Activated naive CD8-positive, alpha-beta T cell treated with anti-CD3 and anti-CD28 coated beads, Interleukin-2, amount 50 U/mL, for 24 hours (primary cell): ENCODE measurements at places on chromosomes 6 and 20.
A peak's percentile ranks its signal among the peaks of the same experiment; 100 is the strongest.

GRCh38 chr20:58033026-58033536 lies 195.4 kb downstream of the ANKRD60 start:
- no peak for DNase-seq

DNA sequence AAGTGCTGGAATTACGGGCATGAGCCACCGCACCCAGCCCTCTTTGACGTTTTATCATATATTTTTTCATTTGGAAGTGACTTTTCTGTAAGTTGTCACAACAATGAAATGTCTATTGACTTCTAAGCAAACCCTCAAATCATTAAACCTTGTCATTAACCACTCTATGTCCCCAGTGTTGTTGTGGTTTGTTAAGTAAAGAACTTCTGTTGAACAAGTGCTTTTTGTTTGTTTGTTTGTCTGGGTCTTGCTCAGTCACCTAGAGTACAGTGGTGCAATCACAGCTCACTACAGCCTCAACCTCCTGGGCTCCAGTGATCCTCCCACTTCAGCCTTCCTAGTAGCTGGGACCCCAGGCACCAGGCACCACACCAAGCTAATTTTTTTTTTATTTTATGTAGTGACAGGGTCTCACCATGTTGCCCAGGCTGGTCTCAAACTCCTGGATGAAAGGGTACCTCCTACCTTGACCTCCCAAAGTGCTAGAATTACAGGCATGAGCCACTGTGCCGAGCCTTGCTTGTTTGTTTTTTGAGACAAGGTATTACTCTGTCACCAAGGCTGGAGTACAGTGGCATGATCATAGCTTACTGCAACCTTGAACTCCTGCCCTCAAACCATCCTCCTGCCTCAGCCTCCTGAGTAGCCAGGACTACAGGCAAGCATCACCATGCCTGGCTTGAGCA lies 57.6 kb upstream of the LOC128125822 start:
- DNase-seq, result no peak

DNA sequence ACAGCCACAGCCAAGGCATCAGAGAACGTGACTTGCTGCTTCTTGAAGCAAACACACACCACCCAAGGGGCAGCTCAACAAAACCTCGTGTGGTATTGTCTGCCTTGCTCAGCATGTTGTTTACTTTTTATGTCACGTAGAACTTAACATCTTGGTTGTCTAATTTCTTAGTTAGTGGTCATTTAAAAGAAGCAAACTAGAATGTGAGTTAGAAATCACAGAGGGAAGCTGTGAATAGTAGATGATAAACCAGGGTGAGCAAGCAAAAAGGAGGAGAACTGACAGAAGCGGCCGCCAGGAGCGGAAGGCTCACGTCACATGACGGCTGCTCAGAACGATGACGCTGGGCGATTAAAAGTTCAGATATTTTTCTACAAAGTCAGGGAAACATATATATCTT lies 51.5 kb upstream of the KIF25 start:
- DNase-seq, result no peak

- no peak for DNase-seq
These were observed 150.7 kb downstream of the EDN3 start for GRCh38 chr20:59451066-59451630.

DNA sequence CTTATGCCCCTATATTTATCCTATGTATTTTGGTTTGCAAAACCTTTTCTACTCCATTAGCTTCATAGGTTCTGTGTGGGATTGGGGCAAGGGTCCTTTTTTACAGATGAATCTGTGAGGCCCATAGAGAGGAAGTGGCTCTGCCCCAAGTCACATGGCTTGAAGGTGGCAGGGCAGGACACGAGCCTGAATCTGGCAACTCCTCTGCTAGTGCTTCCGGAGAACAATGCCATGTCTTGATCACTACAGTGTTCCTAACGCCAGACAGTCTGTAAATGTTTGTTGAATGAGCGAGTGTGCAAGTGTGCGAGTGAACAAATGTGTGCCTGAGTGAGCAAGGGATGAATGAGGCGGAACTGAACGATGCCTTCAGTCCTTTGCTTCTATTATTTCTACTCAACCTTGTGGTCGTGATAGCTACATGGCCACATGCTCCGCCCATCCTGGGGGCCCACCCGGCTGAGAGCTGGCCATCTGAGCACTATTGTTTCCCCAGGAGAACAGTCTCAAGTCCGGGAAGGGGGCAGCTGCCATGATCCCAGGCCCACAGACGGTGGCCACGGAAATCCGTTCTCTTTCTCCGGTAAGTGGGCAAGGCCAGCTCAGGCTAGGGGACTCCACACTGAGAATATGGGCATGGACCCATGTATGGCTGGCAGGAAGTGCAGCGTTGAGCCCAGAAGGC lies 17.8 kb upstream of the AAR2 start:
- DNase-seq, result no peak

DNA sequence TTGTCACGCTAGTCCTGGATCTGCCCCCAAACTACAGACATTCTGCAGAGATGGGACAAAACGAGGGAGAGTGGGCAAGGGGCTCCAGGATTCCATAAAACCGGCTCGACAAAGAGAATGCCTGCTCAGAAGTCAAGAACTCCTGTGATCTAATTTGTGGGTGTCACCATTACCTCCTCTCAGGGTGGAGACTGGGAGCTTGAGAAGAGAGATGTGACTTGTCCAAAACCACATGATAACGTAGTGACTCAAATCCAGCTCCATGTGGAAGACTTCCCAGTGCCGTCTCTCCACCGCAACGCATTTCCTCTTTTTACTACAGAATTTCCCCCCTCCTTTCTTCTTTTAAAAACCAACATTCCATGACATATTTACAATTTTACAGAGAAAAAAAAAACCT lies 44.3 kb downstream of the TRERF1 start:
- DNase-seq, result no peak

DNA sequence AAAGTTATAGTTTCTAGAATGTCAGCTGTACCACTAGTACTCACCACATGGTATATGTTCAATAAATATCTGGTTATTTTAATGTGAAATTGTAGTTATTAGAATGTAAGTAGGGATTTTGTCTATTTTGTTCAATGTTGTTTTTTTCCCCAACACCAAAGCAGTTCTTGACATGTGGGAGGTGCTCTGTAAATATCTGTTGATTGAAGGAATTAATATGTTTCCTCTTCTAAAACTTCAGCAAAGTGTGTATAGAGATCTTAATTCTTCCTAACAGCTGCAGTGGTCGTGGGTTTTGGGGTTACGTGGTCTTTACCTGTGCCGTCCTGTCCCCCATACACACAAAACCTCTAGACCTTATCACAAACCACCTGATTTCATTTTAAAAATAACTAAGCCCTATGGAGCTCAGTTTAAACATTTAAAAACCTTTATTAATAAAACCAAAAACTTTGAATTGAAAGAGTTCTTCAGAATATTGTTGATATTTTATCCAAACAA lies 471.9 kb upstream of the SOX4 start:
- no peak for DNase-seq

DNA sequence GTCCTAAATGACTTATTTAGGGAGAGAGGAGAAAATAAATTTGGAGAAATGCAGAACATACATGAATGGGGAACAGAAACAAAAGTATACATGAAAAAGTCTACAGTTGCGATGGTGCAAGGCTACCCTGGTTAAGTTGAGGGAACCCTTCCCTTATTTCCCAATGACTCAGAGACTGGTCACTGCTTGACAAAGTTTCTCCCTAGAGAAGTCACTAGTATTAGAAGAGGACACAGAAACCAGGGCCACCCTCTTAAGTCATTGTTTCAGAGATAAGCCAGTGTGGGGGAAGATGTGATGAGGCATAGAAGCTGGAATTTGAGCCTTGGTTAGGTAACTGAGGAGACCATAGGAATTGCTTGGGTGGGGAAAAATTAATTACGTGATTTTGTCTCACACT lies 24.4 kb upstream of the EDN1 start:
- no peak for DNase-seq

GRCh38 chr20:43536817-43537440 lies 21.9 kb upstream of the SGK2 start:
- DNase-seq, result no peak

DNA sequence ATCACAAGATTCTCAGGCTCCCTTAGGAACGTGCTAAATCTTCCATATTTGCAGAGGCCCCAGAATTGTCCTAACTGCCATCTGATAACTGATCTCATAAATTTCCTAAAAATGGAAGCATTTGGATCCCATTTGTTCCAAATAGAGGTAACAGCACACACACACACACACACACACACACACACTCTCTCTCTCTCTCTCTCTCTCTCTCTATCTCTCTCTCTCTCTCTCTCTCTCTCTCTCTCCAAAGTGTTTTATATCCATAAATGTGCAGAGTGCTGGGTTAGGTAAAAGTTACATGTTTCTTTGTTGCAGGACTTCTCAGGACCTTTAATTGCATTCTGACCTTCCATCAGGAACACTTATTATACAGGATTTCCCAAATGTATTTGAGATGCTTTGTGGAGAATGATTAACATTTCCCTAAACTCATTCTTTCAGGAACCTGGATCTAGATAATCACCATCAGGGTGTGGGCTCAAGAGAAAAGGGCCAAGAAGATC lies 8.5 kb upstream of the STK38 start:
- no peak for DNase-seq

GRCh38 chr20:5636841-5637240 lies 113.4 kb upstream of the SHLD1 start:
- no peak for DNase-seq

DNA sequence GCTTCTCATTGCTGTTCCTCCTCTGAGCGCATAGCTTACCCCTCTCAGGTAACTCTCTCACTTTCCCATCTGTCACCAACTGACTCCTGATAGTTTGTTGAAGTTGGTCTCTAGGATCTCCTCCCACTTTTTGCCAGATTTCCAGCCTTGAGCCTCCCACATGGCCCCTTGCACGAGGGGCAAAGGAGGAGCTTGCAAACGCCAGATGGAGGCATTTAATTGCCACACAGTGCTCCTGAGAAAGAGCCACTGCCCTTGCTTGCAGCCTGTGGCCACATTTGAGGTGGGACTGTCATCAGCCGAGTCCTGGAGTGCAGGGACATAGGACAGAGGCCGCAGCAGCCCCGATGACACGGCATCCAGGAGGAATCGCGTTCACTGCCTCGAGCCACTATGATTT lies 348.7 kb downstream of the SMOC2 start:
- no peak for DNase-seq

DNA sequence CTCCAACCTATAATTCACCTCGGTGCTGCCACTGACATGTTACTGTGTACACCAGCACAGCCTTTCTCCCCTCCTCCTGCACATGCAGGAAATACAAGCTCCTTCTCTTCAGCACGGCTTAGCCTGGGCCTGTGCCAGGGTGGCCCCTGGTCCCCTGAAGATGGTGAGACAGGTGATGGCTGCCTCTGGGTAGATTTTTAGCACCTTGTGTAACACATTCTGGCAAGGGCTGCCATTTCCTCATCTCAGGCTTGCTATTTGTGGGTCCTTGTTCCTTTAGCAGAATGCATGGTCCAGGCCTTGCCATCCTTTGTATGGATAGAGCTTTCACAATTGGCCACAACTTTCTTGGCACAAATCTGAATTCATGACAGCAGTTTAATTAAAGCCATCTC lies 151.3 kb downstream of the CDC5L start:
- no peak for DNase-seq

GRCh38 chr6:87742106-87742505 lies 40.1 kb upstream of the AKIRIN2 start:
- peak; percentile 31 for DNase-seq

GRCh38 chr20:41405436-41405835 lies 38.8 kb upstream of the EMILIN3 start:
- DNase-seq, result no peak

DNA sequence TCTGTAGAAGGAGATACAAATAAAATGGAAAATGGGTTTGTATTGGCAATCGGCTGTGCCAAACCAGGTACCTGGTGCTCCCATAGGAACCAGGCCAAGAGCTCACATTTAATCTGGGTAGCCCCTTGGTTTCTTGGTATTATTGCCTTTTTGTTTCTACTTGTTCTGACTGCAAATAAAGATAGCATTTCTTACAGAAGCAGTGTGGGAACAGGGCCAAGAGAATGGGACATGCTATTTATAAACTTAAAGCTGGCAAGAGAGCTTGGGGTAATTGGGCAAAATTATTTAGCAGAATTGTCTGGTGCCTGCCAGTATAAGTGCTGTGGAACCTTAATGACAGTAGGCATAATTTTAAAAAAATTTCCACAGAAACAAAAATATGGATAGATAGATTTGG lies 113.5 kb upstream of the GLP1R start:
- no peak for DNase-seq

- no peak for DNase-seq
These were observed 318.7 kb downstream of the SOX4 start for GRCh38 chr6:21912151-21912832.

DNA sequence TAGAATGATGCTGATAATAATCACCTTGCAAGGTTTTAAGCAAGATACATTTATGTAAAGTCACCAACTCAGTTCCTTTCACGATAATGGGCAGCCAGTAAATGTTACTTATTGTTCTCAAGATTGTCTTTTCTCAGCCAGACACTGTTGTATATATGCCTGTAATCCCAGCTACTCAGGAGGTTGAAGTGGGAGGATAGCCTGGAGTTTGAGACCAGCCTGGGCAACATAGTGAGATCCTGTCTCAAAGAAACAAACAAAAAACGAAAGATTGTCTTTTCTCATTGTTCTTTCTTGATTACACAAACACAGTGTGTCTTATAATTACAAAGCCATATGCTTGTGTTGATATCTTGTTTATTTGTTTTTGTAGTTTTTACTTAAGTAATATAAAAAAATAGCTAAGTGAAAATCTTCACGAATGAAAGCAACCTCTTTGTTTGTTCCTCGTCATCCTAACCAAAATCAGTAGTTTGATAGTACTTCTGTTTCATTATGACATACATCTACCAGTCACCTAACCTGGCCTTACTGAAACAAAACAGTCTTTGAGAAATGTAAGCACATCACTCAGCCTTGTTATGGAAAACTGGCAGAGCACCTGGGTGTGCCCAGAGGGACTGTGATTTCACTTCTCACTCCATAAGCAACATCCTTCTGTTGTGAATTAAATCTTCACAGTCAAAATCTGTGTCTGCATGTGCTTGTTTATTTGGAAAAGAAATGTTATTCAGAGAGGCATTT lies 436.2 kb upstream of the SOX4 start:
- DNase-seq, result no peak

DNA sequence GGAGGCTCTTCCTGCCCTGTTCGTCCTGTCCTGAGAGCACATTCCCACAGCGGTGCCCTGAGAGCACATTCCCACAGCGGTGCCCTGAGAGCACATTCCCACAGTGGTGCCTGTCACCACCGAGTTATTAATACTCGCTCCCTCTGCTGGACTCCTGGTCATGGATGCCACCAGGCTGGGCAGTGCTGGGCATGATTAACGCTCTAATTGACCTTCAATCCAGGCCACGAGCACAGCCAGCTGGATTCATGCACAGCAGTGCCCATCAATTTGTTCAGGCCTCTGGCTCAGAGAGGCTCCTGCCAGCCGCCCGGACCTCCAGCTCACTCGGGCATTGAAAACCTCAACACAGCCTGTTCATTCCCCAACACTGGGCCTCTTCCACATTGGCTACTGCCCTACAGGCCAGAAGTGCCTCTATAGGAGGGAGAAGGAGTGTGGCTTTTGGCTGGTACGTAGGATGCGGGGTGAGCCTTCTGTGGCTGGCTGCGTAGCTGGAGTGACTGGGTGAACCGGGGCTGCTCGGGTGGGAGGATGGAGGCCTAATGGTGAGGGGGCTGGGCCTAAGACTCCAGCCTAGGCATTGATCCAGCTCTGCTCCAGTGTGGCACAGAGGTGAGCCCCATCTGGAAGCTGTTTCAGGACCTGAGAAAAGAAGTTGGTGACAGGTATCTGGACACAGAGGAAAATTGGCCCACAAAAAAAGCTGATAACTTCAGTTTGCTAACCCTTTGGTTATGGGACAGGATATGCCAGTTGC lies 9.3 kb downstream of the IP6K3 start:
- DNase-seq, result no peak
